ENCODE measurements at places on chromosomes 3 and 15. TPM values are rescaled to one million over a fixed set of nuclear protein-coding genes. Genes with fewer than 3 reads are reported as not detected.

- H3K4me3 ChIP-seq = no peak overlapping the region
These were observed 856.1 kb downstream of the SI start for GRCh38 chr3:164222197-164222596.

DNA sequence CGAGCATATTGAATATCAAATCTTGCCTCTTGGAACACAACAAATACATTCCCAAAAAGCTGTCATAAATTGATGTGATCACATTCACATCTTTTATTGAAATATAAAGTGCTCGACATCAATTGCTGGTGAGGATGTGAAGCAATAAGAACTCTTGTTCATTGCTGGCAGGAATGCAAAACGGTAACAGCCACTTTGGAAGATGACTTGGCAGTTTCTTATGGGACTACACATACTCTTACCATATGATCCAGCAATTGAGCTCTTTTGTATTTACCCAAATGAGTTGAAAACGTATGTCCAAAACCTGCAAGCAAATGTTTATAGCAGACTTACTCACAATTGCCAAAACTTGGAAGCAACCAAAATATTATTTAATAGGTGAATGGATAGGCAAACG, 234.9 kb downstream of the CACNA2D3 start:
- no peaks in the 10 kb centered on the region for H3K27me3 ChIP-seq
- DNase-seq = no peak
- H3K4me3 ChIP-seq = no peak overlapping the region
- H3K27ac ChIP-seq = no peak overlapping the region
- H3K36me3 ChIP-seq = no peaks in the 10 kb centered on the region

GRCh38 chr15:52171386-52171785, 19.8 kb downstream of the GNB5 start:
- no peaks in the 10 kb centered on the region for H3K4me1 ChIP-seq
- H3K4me3 ChIP-seq = no peak overlapping the region
- no peaks in the 10 kb centered on the region for H3K27me3 ChIP-seq
- no peaks in the 10 kb centered on the region for H3K36me3 ChIP-seq

The COL6A6 gene
- not detected for total RNA-seq

The IL16 gene
- 0.18 TPM for total RNA-seq
